Stimulated activated CD4-positive, alpha-beta T cell treated with anti-CD3 and anti-CD28 coated beads, Interleukin-4, amount 100 ng/mL, for 4 hours (primary cell): ENCODE measurements at places on chromosomes 4 and X.

DNA sequence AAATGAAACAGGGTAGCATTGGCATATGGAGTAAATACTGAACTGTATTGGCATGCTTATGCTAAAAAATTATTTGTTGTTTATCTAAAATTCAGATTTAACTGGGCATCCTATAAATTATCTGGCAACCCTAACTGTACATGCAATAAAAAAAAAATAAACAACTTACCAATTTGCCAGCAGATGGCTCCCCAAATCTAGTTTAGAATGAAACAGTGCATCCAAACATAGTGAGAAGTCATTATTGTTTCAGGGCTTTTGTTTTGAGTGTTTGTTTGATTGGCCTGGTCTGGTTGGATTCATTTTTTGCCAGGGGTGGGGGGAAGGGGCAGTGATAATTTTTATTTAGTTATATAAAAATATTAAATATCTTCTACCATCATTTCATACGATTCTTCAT lies 12.8 kb upstream of the NSUN7 start:
- no peak for DNase-seq

GRCh38 chr4:152805818-152806217 lies 26.1 kb downstream of the ARFIP1 start:
- no peak for DNase-seq

DNA sequence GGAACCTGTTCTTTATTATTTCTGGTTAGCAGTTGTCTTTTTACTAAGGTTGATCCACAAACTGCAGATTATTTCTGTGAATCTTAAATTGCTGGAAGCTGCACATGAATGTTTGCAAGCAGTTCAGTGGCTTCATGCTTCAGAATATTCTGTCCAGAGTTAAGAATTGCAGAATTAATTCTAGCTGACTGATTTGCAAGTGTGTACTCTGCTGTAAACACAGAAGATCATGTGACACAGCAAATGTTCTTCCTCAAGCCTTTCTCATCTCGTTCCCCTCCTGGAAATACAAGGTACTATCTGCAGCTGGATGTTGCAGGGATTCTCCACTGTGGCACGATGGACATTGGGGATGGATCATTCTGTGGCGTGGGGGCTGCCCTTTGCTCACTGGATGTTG lies 16.8 kb upstream of the CLTRN start:
- DNase-seq = no peak

GRCh38 chrX:31245714-31246113 lies 173.9 kb upstream of the FTHL17 start:
- DNase-seq = no peak

DNA sequence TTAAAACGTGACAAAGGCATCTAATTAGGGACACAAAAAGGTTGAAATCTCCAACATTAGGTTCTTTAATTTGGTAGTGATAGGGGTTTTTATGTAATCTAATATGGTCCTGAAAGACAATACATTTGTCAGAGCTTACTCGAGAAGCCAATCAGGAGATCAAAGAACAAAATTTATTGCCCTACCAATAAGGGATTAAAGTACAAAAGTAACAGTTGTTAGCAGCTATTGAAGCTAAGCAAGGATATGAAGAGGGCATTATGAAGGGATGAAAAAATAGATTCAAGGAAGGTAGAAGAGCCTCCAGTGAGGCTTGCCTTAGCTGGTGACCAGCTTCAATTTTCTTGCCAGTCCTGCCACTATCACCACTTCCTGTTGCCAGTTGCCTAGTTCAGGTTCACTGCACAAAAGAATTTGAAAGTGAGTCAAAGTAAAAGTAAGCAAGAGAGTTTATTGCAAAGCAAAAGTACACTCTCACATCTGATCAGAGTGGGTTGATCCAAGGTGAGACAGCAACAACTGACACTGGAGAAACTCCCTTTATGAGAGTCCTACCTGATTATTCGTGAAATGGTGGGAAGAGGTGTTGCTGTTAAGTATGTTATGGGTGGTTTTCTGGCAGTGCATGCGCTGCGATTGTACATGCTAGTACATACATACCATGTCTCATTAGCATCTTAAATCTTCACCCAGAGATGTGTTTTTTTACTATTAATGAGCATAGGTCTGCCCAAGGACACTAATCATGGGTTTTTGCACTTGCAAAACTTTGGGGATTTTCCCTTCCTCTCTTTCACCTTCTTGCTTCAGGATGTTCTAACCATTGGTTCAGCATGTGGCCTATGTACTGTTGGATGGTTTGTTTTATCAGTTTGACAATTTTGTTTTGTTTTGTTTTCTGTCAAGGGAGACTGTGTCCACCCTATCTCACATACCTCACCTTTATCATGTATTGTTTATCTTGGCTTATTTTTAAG lies 263.2 kb upstream of the ITM2A start:
- DNase-seq = no peak

GRCh38 chrX:47366041-47366722 lies 4.2 kb upstream of the ZNF157 start:
- peak; percentile 52 for DNase-seq

GRCh38 chr4:15457406-15458201 lies 12.1 kb upstream of the CC2D2A start:
- no peak for DNase-seq

- no peak for DNase-seq
These were observed 95.8 kb downstream of the SLIT2 start for GRCh38 chr4:20347531-20347930.

- DNase-seq = no peak
These were observed 861.1 kb upstream of the IGFBP7 start for GRCh38 chr4:57971261-57971660.

DNA sequence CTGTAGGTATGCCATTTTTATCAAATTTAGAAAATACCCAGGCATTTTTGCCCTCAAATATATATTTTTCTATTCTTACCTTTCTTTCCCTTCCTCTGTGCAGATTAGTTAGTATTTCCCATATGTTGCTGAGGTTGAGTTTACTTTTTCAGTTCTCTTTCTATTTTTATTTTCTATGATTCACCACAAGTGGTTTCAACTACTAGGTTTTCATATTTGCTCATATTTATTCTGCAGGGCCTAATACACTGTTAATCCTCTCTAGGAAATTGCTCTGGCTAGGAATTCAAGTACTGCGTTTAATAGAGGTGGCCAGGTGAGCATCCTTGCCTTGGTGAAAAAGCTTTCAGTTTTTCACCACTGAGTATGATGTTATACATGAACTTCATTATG lies 1535.3 kb upstream of the PCDH10 start:
- no peak for DNase-seq

DNA sequence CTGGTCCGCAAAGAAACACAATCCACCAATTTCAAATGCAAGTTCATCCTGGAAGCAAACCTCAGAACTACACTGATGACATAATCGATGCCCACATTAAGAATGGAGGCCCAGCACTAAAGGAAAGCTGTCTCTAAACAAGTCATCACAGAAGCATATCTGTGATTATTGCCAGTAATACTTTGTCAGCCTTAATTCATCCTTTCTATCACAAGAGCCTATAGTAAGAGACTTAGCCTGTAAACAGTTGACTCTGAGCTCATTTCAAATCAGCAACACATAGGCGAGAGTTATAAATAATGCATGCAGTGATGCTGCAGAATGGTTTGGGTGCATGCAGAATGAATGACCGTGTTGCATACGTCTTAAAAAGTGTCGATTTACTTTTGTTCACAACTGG lies 105.9 kb upstream of the ZFP42 start:
- DNase-seq = no peak

DNA sequence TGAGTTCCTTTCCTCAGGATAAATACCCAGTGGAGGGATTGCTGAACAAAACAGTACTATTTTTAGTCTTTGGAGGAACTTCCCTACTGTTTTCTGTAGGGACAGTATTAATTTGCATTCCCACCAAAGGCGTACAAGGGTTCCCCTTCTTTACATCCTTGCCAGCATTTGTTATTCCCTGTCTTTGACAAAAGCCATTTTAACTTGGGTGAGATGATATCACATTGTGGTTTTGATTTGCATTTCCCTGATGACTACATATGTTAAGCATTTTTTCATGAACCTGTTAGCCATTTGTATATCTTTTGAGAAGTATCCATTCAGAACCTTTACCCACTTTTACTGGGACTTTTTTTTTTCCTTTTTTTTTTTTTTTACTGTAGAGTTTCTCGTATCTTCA lies 126.2 kb upstream of the ANXA10 start:
- no peak for DNase-seq

GRCh38 chrX:132622130-132622529 lies 133.3 kb upstream of the MBNL3 start:
- DNase-seq = peak; percentile 11

DNA sequence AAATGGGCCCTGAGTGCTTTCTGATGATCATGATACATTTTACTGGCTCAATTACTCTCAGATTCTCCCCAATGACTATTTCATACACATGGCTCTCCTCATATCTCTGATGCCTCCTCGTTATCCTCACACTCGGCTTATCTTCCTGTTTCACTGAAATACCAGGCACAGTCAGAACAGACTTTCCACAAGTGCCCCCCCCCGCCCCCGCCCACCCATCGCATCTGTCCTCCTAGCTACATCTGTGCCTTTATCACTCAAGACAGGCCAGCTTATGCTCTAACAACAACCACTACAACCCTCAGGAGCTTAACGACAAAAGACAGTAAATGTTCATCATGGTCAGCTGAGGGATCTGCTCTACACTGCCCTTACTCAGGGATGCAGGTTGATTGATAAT lies 610.6 kb upstream of the DIPK2B start:
- DNase-seq = no peak

DNA sequence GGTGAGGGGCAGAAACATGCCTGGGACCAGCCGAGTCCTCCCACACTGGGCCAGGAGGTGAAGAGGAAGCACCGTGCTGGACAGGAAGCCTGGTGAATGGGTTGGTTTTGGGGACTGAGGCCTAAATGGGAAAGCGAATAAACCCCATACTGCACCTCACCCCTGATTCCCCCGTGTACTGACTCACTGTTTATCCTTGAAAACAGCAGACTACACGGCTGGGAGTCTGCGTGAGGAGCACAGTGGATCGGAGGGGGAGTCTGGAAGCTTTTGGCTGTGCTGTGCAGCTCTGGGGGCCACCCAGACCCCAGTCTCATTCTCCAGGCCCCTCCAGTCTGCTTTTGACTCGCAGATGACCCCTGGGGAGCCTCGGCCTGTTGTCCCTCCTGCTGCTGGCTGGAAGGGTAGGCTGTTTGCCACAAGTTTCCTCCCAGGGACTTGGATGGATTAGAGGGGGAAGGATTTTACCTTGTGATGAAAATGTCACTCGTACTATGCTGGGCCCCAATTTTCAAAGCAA lies 90.0 kb downstream of the PSAPL1 start:
- DNase-seq = no peak

GRCh38 chr4:95511477-95511876 lies 37.3 kb downstream of the UNC5C start:
- DNase-seq = no peak

DNA sequence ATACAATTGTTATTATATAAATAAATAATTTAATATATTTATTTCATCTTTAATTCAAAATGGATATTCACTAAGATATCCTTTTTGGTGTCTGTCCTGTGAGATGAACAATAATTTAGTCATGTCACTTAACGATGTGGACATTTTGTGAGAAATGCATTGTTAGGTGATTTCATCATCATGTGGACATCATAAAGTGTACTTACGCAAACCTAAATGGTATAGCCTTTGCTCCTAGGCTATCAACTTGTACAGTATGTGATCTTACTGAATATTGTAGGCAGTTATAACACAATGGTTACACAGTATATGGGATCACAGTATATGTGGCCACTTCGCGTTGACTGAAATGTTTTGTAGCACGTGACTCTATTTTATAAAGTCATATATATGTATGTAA lies 20.2 kb upstream of the CHRNA9 start:
- no peak for DNase-seq

DNA sequence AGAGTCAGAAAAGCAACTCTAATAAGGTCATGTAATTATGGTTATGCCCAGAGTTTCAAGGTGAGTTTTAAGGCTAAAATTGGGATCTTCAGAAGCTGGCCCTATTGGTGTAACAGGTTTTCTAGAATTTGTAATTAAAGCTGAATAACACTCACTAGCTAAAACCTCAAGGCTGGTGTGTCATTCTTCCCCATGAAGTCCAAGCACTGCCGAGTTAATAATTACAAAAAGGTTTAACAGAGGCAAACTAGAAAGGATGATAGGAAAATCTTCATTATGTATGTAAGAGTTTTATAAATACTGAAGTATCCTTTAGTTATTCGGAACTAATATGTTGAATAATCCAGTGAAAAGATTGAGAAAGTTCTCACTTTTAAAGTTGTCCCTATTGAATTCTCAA lies 34.3 kb downstream of the MXRA5 start:
- DNase-seq = no peak

DNA sequence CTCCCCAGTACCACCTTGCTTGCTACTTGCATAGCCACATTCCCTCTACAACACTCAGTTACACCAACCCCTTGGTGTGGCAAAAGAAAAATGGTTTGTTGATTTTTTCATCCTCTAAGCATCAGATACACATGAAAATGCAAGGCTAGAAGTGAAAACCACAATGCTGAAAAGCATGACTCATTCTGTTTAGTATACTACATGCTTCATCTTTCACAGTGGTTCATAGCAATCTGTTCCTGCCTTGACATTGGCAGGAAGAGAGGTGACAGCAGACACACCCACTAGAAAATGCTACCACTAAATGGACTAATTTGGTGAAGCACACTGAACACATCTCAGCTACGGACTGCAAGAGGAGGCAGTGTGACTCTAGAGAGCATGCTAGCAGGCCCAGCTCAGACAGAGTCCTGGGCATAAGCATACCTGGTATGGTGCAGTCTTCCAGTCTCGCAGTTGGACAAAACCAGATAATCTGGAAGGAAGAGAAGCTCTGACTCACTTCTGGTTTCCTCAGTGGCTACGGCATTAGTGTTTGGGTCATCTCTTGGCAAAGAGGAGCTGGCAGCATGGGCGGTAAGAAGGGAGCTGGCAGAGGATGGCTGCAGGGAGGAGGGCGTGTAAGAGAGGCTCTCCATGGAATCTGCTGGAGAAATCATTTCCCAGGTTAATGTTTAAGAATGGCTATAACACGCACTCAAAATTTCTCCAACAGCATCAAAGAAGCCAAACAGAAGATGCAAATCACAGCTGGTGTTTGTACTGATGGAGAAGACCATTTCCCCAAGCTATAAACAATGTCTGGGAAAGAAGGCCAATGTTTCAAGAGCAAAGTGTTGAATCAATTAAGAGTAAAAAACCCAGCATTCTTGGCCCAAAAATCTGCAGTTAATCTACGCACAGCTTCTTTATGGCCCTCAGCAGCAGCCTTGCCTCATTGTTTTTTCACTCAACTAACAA lies 37.8 kb downstream of the GAB3 start:
- DNase-seq = no peak

- DNase-seq = no peak
These were observed 69.7 kb downstream of the CD99L2 start for GRCh38 chrX:150828785-150829184.

GRCh38 chr4:81509822-81510221 lies 38.1 kb upstream of the RASGEF1B start:
- no peak for DNase-seq

- no peak for DNase-seq
These were observed 3.2 kb upstream of the AMMECR1 start for GRCh38 chrX:110321081-110321480.

GRCh38 chr4:66955784-66956183 lies 589.5 kb downstream of the CENPC start:
- no peak for DNase-seq
